ENCODE measurements at places on chromosomes 2 and 18.

GRCh38 chr2:102657770-102658169 lies 38.4 kb downstream of the SLC9A2 start:
- DNase-seq: peak; percentile 12

GRCh38 chr2:106191511-106192016 lies 2.5 kb downstream of the UXS1 start:
- DNase-seq: no peak

GRCh38 chr2:65654496-65654895 lies 222.1 kb upstream of the SPRED2 start:
- DNase-seq: no peak

- no peak for DNase-seq
These were observed 82.3 kb downstream of the UPP2 start for GRCh38 chr2:158184001-158184400.

DNA sequence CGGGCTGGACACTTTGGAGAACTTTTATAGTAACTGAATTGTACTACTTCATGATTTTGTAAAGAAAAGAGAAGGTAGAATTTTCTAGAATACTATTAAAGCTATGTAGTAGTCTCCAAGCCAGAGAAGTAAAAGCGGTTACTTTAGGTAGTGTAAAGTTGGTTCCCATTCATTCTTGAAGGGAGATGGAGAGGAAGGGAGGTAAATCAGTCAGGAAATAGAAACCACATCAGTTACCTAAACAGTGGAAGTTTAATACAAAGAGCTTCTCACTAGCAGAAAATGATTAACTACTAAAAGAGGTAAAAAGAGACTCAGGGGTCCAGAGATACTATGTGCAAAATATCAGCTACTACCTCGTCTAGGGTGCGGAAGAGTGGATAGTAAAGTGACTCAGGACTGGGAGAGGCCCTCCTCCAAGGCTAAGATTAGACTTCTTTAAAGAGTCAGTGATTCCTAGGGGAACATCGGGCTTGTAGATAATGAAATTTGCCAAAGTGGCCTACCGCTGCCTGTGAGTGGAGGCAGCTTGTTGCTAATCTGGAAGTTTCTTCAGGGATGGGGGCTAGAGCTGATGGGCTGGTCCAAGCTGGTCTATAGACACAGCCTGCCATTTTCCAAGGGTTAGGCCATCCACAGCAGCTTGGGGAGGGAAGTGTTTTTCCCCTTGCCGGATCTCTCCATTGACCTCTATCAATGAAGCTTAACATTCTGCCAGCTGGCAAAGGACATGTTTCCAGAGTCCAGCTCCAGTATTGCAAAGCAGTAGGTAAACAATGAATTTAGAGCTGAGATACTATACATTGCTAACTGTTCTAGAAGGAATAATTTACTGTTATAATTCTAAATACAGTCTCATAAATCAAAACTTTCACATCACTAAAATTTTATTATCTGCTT lies 246.4 kb upstream of the BOD1L2 start:
- no peak for DNase-seq

- DNase-seq: no peak
These were observed 37.5 kb upstream of the WIPF1 start for GRCh38 chr2:174635015-174635593.

GRCh38 chr2:147355706-147356105 lies 489.1 kb upstream of the ACVR2A start:
- DNase-seq: no peak

- DNase-seq: no peak
These were observed 125.3 kb upstream of the CCDC68 start for GRCh38 chr18:55084550-55084949.

DNA sequence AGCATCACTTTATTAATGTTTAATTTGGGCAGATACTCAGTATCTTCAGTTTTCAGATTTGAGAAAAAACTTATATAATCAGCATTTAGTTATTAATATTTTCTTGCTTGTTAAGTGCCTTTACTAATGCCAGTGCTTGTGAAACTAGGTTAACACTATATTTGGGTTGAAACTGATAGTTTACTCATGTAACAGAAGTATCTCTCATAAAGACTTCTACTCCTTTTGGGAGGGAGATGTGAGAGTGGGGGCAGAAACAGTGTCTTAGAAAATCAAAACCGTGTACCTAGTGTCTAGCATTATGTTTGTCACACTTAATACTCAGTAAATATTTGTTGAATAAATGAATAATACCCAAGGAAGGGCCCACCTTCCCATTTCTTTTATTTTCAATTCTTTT lies 129.5 kb downstream of the MSTN start:
- no peak for DNase-seq

DNA sequence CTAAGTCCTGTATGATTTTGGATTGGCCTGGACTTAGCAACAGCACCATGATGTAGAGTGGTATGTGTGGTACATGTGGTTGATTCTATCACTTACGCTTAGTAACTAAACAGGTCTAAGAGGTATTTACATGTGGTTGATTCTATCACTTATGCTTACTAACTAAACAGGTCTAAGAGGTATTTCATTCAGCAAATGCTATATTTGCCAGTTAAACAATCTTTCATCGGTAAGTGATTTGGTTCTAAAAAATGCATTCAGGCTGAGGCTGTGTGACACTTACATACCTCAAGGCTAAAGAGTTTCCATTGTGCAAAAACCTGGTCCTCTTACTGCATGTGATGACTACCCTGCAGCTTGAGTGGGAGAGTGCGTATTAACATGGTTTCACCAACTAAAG lies 13.1 kb downstream of the EIF4E2 start:
- DNase-seq: no peak

GRCh38 chr2:96876269-96877041 lies 6.6 kb upstream of the SEMA4C start:
- no peak for DNase-seq

DNA sequence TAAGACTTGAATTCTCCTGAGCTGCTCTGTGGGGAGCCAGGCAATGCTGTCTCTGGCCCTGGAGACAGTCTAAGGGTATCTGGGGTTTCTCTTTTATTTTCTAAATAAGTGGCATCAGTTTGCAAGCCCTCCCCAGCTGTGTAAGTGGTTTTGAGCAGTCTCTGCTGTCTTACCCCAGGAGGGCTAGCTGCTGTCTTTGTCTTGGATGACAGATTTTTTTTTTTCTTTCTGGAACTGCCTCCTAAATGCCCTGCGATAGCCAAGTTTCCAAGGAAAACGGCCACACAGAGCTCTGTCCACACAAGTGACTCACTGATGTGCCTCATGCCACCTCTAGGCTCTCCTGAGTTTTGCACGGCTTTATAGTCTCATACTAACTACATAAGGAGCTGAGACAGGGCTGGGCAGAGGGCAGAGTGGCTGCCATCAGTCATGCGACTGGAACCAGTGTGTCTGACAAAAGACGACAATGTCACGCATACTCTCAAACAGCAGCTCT lies 37.2 kb upstream of the THOC1 start:
- DNase-seq: no peak

DNA sequence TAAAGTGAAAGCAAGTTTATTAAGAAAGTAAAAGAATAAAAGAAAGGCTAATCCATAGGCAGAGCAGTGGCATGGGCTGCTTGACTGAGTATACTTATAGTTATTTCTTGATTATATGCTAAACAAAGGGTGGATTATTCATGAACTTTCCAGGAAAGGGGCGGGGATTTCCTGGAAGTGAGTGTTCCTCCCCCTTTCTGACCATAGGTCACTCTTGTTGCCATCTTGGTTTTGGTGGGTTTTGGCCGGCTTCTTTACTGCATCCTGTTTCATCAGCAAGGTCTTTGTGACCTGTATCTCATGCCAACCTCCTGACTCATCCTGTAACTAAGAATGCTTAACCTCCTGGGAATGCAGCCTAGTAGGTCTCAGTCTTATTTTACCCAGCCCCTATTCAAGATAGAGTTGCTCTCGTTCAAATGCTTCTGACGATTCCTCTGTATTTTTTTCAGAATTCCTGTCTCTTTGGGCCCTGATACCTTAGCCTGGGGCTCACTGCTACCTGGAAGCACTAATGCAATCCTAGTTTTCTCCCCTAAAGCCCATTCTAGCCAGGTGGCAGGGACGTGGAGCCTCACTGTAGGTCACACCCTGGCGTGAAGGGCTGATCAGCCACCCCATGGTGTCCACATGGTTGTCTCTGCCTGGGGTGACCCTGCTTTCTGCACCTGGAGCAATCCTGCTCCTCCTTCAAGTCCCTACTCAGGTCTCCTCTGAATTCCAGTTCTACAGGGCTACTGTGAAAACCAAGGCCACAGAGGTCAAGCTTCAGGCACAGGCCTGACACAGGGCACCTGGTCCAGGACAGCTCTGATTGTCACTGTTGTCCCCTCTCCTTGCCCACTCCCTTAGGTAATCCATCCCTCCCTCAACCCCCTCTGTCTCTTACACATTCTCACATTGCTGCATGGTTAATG lies 6.0 kb upstream of the SLC35F6 start:
- no peak for DNase-seq

DNA sequence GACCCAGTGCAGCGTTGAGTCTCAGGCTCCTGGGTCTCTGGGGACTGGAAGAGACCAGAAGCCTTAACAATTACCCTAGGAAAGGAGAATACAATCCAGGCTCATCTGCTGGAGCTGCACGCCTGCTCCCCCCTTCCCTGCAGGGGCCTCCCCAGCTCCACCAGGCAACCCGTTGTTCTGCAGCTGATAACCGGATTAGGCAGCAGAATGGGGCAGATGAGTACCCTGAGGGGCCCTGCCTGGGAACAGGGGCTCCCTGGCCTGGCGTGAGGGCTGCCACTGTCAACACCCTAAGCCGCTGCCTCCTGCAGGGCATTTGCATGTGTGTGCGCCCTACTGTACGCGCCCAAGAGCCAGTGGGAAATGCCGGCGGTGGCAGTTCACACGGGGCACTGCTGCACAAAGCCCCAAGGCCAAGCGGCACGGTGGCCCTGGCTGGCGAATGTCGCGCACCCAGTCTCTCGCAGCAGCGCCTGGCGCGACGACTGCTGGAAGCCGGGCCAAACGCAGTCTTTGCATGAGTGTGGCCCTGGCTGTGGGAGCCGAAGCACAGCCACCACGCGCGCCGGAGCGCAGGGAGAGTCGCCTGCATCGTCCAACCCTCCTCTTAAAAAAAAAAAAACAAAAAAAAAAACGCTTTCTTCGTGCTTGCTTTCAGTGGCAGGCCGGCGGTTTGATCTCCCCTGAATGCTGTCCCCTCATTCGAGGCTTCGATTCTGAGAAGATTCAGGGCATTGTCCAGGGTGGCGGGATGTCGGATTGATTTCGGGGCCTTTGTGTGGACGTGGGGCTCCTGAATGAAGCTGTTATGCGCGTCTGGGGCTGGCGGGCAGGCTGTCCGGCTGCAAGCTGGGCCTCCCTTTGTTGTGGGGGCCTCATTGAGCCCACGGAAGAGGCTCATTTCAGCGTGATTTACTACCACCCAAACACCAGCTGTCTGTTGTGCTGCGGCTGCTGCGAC lies 63.8 kb downstream of the SETBP1 start:
- DNase-seq: no peak

DNA sequence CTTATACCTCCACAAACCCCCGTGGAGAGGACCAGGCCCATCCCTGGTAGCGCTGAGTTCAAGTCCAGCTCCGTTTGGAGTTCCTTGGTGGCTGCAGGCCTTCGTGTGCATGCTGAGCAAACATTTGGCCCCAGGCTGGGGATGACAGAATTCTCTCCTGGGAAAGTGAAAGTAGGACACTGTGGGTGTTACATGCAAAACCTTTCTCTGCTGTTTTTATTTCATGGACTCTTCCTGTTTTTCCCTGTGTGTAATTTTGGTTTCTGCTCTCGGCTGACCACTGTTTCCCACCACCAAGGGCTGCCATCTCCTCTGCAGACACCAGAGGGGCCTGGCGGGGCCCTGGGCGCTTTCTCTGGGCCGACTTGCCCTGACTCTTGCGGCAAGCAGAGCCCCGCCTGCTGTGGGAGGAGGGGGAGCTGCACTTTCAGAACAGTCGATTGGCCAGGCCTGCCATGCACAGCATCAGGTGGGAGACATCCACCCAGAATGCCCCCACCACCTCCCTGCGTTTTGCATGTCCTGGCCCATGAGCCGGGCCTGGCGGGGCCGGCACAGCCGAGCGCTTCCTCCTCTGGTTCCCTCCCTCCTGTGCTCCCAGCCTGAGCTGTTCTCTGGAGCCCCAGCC lies 102.4 kb downstream of the CABLES1 start:
- DNase-seq: no peak

DNA sequence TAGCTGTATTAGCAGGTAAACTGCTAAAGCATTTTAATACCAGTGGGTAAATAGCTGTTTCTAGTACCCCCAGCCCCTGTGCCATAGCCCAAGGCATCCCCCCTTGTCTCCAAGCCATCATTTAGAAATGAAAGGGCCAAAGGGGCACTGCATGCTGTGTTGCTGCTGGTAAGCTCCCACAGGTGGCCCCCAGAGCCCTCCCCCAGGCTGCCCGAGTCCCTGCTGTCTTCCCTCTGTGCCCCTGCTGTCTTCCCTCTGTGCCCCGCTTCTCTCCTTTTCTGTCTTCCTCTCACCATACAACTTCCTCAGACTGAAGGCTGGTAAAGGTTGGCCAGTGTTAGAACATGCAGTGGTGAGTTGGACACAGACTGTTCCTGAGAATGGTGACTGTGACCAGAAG lies 42.1 kb downstream of the ZAP70 start:
- no peak for DNase-seq

GRCh38 chr18:31658670-31659575 lies 25.5 kb downstream of the B4GALT6 start:
- no peak for DNase-seq

GRCh38 chr2:190804182-190804795 lies 76.3 kb upstream of the GLS start:
- DNase-seq: no peak

GRCh38 chr2:220123751-220124150 lies 496.3 kb downstream of the SLC4A3 start:
- DNase-seq: no peak

DNA sequence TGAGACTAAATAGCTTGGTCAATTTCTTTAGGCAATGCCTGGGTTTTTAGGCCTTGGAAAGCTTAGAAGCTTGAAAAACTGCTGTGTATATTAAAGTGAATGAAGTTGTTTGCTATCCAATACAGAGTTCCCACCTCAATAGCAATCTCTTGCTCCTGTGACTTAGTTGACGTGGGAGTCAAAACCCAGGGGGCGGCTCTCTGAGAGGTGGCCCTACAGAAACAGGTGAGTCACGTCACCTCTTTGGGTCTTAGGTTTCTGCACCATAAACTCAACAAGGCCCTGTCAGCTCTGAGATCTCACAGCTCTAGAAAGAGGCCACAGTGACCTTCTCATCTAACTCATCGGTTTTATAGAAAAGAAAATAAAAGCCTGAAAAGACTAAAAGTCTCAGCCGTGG lies 79.6 kb downstream of the ADD2 start:
- DNase-seq: no peak

DNA sequence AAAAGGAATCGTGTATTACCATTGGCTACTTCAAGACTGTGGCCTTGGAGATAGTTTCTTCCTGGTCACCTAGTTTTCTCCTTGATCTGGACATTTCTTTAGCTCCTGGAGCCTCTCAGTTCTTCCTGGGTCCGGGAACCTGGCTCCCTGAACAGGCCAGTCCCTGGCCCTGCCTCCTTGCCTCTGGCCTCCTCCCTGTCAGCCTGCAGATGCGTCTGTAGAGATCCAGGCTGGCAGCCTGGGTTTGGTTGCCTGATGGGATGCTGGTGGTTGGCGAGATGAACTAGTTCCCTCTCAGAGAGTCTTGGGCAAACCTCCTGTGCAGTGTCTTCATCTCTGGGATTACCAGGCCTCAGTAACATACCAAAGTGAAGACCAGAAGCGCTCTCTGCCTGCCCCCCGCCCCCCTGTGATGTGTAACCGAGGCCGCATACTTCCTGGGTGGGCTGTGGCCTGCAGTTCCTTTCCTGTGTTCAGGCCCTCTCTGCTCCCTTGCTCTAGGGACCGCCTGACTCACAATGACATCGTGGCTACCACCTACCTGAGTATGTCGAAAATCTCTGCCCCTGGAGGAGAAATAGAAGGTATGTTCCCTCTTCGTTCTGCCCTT lies 85.4 kb downstream of the DYSF start:
- DNase-seq: no peak

GRCh38 chr2:102749938-102750337 lies 11.9 kb upstream of the TMEM182 start:
- DNase-seq: no peak
